H1 (cell line): ENCODE measurements at places on chromosomes 7 and 10. TPM values are rescaled to one million over a fixed set of nuclear protein-coding genes. Genes with fewer than 3 reads are reported as not detected.

Gene FAM237B
- total RNA-seq, result not detected in 2 replicates

Gene MCU
- 45.9 and 51.6 TPM in 2 replicates for total RNA-seq

Gene GLI3
- total RNA-seq, result 31.1 and 35.4 TPM in 2 replicates

Gene SPRN
- total RNA-seq, result 0.24 and 0.42 TPM in 2 replicates

Gene SPDYE16
- not detected in 2 replicates for total RNA-seq

Gene STK32C
- total RNA-seq, result 15.6 and 17.3 TPM in 2 replicates

Gene LAMB4
- not detected in 2 replicates for total RNA-seq

Gene PCLO
- total RNA-seq, result 3.2 and 3.7 TPM in 2 replicates
